ENCODE measurements at places on chromosomes 1 and 21.

DNA sequence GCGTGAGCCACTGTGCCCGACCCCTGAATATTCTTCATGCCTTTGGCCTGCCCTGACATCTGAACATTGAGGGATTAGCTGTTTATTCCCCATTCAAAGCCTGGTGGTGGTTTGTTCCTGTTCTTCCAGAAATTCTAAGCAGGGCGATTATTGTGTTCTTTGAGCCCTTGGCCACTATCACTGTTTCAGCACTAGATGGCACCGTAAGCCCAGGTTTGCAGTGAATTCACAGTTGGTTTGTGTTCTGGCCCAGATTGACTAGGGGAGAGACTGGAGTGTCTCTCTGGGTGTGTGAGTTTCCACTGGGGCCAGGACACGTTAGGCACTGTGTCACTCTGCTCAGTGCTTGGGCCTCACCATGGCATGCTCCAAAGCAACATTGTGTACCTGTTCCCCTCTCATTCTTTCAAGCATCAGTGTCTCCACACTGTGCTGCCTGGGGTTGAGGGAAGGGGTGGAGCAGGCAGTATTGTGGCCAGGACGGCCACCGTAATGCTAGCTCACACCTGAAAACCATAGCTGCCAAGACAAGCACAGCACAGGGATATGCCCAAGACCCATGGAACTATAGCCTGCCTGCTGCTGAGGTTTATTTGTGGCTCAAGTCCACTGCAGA lies 52.7 kb downstream of the PKN2 start:
- no peak for DNase-seq

DNA sequence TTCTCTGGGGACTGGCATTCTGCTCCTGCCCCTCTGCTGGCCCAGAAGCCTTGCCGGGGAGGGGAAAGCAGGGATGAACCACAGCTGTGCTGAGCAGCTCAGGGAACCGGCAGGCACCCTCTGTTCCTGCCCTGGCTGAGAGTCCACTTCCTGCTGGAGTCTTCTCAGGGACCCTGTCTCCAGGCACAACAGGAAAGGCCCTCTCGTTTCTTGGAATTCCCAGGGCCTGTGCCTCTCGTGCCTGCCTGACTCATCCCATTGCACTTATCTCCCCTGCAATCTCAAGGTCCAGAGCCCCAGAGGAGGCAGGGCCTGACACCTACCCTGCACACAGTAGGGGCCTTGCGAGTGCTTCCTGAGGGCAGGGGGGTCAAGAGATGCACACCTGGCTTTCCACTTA lies 1.1 kb upstream of the EDN2 start:
- DNase-seq = no peak

GRCh38 chr1:199780948-199781670 lies 246.4 kb upstream of the NR5A2 start:
- DNase-seq = no peak

- DNase-seq = no peak
Observed at GRCh38 chr1:170340308-170340707, 191.7 kb upstream of the GORAB start.

GRCh38 chr1:215601276-215601675 lies 34.2 kb downstream of the KCTD3 start:
- no peak for DNase-seq

DNA sequence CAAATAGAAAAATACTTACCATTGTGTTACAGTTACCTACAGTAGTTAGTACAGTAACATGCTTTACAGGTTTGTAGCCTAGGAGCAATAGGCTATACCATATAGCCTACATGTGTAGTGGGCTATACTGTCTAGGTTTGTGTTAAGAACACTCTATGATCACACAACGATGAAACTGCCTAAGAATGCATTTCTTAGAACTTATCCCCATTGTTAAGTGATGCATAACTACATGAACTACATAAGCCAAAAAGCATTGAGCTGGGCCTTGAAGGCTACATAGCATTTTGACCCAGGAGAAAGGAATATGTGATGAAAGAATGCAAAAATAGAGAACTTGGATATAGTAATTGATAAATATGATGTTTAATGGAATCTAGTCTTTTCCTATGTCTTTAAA lies 46.4 kb upstream of the JUN start:
- DNase-seq = no peak

- DNase-seq = no peak
Observed at GRCh38 chr1:43935711-43936427, 2.3 kb downstream of the ARTN start.

- DNase-seq = peak; percentile 57
Observed at GRCh38 chr1:4652631-4653327, 1.6 kb upstream of the AJAP1 start.

DNA sequence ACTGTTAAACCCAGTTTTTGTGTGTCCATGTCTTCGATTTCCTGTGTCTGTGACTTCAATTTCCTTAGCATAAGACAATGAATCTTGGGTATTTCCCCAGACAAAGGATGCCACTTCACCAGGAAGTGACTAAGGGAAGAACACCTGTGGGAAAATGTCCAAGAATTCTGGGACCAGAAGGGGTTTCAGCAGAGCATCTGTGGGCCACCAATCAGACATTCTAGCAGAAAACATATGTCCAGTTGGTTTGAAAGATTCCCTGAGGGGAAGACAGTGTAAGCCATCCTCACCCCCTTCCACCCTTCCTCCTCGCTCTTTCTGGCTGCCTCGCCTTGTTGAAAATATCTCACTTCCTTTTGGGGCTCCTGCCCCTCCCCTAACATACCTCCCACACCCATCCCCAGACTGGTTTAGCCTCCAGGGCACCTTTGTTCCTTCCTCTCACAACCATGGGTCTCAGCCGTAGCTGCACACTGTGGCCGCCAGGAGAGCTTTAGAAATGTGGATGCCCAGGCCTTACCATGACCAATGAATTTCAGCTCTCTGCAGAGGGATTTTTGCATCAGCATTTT lies 25.5 kb upstream of the IFNAR1 start:
- peak; percentile 21 for DNase-seq

GRCh38 chr1:66384258-66384921 lies 149.6 kb upstream of the SGIP1 start:
- DNase-seq = no peak

DNA sequence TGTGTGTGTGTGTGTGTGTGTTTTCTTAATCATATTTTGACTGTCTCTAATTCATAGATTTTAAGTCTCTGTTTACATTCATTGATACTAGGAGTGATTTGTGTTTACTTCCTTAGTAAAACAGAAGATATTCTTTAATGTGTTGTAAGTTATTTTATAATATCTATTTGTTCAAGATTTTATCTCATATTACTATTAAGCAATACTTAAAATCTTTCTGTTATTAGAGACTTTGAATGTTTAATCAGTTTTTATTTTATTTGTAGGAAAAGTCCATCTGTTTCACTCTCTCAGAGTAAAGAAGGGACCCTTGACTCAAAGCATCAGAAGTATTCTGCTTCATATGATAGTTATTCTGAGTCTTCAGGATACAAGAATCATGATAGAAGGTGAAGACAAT lies 89.2 kb downstream of the CEP350 start:
- DNase-seq = no peak

DNA sequence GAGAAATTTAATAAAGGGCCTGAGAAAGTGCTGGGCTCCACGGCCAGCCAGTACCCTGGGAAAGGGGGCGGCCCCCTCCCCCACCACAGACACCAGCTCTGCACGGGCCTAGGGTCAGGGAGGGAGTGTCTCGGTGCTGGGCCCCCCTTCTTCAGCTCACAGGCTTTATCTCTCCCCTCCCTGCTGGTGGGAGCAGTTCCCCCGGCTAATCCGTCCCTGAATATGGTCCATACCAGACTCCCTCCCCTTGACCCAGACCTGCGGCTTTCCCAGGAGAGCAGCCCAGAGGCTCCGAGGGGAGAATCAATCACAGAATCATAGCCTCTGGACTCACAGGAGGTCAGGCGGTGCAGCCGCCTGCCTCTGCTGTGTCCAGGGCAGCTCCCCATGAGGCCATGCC lies 26.0 kb upstream of the RSPO1 start:
- DNase-seq = no peak

GRCh38 chr1:118711356-118711755 lies 276.8 kb downstream of the TBX15 start:
- no peak for DNase-seq

DNA sequence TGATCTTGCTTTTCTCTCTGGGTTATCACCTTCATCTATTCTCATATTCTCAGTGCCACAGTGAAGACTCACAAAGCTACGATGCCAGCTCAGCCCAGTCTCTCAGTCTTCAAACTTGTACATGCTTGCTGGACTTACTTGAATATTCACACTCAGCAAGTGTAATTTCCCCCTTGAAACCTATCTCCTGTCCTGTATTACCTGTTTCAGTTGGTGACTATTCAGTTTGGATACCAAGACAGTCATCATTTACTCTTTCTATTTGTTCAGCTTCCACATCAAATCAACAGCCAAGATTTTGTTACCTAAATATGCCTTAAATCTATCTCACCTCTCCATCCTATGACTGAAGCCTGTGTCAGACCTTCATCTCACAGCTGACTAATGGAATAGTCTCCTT lies 209.7 kb downstream of the LRRC7 start:
- no peak for DNase-seq

GRCh38 chr21:39087238-39088030 lies 95.8 kb downstream of the PSMG1 start:
- DNase-seq = no peak

- DNase-seq = peak; percentile 44
Observed at GRCh38 chr1:183227422-183228346, 41.6 kb downstream of the LAMC2 start.

DNA sequence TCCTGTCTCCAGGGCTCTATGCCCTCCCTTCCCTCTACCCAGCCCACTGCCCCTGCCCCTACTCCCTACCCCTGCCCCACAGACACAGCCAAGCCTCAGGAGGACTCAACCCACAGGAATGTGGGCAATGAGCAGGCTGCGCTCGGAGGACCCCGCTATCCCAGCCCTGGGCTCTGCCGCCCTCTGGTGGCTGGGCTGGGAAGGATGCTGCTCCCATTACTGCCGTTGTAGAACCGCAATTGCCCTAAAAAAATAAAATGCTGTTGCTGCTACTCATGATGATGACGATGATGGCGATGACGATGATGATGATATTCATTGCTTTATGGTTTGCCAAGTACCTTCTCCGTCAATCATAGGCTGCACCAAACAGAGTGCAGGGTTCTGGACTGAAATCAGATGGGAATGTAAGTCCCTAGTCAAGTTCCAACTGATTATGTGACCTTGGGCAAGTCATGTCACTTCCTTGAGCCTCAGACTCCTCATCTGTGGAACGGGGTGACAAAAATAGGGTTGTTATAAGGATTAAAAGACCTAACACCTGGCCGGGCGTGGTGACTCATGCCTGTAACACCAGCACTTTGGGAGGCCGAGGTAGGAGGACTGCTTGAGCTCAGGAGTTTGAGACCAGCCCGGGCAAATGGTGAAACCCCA lies 24.6 kb downstream of the ARHGEF19 start:
- DNase-seq = peak; percentile 67

GRCh38 chr1:44890007-44890406 lies 47.0 kb upstream of the PTCH2 start:
- no peak for DNase-seq

DNA sequence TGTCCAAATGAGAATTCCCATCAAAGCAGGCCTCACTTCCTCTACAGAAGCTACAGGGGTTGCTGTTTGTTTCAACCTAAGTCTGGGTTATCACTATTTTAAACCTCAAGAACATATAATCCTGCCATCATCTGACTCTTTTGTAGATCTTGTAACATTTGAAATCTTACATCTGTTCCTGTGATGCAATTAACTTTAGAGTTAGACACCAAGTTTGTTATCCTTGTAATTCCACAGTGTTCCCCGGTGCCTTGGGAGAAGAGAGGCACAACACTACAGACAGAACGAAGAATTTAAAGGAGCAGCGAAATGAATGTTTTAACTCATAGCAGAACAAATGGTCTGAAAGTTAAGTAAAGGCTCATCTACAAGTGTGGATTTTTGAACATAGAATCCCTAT lies 116.1 kb downstream of the UCHL5 start:
- DNase-seq = no peak

DNA sequence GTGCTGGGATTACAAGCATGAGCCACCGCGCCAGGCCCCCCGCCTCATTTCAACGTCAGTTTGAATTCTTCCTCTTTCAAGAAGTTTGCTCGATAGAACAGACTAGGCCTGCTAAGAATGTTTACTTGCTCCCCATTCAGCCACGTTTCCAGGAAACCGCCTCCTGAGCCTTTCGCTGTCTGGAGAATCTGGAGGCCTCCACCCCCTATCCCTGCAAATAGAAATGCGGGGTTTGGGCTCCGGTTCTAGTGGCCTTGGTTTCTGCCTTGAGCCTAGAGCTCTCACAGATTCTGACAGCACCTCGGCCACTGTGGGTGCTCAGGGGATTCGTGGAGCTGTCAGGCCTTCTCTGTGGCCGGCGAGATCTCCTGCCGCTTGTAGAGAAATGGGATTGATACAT lies 84.3 kb downstream of the UBIAD1 start:
- DNase-seq = no peak

- no peak for DNase-seq
Observed at GRCh38 chr1:37725851-37726613, 33.7 kb downstream of the CDCA8 start.

GRCh38 chr1:224666078-224666477 lies 50.0 kb downstream of the CNIH3 start:
- no peak for DNase-seq

DNA sequence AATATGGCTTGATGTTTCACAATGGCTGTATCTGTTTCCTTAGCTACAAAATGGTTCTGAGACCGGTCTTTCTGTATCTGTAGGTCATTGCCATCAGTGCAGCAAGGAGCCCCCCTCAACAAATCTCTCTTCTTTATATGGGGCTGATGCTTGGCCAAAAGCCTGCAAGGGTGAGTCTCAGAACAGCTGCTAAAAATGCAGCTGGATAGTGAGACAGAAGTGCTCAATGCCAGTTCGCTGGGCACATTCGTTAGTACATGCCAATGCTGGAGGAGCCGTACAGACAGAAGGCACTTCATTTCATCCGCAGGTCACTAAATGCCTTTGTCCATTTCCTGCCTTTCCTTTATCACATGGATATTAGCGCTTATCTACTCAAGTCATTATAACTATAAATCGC lies 67.3 kb downstream of the RUNX1 start:
- DNase-seq = no peak

DNA sequence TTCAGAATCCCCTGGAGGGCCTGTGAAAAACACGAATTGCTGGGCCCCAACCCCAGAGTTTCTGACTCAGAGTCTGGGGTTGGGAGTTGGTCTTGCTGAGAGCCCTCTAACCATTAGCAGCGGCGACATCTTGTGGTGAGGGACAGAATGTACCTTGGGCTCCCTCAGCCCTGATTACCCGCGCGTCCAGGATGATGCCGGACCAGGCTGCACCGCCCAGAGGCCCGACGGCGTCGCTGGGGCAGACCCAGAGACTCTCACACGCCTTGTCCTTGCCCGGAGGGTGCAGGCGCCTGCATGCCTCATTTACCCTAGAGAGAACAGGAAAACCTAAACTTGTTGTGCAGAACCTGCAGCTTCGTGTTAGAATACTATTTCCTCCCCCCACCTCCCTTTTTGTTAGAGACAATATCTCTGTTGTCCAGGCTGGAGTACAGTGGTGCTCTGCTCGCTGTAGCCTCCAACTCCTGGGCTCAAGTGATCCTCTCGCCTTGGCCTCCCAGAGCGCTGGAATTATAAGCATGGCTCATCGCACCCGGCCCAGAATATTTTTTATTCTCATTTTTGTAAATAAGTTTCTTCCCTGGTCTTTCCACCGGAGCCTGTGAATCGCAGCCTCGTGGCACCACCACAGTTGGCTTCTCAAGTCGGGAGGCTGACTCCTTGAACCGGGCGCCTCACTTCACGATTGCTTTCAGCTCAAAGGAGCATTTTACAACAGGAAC lies 22.2 kb upstream of the RD3 start:
- DNase-seq = peak; percentile 37

- no peak for DNase-seq
Observed at GRCh38 chr1:45446950-45447672, 43.9 kb downstream of the TESK2 start.

Measured in naive thymus-derived CD8-positive, alpha-beta T cell (primary cell).